ENCODE measurements at places on chromosomes 1 and 21.
A peak's percentile ranks its signal among the peaks of the same experiment; 100 is the strongest.

- DNase-seq: no peak
Measured at GRCh38 chr1:239125893-239126292, 260.5 kb upstream of the CHRM3 start.

DNA sequence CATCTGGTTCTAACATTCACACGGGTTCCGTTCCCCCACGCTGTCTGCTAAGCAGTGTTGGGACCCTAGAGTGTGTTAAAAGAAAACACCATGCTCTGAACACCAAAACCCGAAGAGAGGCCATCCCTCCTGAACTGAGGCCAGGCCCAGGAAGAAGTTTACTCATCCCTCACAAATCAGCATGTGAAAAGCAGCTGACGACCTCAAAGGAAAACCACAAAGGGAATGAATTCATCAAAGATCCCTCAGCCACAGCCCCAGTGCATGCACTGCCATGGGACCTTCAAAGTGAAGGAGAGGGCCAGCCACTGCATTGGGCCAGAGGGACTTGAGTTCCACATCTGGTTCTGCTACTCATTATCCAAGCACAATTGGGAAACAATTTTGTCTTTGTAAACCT lies 7.0 kb upstream of the PSEN2 start:
- DNase-seq: no peak

- no peak for DNase-seq
Measured at GRCh38 chr1:238953448-238954010, 432.8 kb upstream of the CHRM3 start.

DNA sequence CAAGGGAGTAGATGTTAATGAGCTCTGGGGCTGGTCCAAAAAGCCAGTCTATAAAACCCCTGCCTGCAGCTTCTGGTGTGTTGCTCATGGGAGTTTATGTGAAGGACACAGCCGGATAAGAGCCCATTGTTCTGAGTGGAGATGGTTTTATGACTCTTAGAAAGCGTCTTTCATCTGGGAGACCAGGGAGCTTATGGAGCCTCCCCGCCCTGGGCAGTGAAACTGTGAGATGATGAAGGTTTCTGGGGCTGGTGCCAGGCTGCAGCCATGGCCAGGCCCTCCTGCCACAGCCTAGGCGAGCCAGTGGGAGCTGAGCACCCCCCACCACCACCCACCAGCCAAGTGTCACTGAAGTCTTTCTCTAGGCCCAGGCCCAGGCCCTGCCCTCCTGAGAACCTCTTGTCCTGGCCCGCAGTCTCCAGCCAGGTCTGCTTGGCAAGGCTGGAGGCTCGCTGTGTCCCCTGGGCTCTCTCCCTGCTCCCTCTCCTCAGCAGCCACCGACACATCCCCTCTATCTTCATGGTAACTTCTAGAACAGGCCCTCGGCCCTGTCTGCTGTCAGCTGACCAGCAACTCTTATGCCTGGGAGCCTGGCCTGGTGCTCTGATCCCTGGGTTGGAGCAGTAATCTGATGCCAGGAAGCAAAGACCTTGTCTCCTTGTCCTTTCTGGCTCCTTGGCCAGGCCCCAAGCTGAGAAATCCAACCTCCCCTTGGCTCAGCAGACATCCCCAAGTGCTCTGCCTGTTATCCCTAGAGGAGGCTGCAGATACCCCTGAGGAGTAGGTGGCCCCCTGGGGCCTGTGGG lies 7.6 kb upstream of the ARHGEF10L start:
- no peak for DNase-seq

DNA sequence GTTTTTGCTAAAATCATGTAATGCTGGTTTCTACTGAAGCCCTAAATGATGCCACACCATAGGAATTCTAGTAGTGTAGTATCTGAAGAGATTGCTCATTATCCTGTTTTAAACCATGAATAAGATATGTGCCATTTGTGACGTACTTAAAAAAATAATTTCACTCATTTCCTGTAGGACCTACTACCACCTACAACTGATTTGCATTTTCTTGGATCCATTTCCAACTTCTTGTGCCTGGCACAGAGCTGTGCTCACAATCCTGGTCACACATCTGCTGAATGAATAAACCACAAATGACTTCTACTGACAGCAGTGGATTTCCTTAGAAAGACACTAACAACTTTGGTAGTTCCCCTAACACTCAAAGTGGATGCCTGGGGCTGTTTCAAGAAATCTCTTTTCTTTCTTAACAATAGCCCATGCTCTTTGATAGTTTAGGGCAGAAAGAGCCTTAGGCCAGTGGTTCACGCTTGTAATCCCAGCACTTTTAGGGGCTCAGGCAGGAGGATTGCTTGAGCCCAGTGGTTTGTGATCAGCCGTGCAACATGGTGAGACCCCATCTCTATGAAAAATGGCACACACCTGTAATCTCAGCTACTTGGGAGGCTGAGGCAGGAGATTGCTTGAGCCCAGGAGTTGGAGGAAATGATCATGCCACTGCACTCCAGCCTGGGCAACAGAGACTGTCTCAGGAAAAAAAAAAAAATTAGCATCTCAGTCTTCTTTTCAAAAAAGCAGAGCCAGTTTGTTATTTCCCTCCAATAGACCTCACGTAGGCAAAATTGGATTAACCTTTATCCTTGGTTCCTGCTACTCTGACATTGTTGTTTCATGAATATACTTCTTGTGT lies 13.0 kb upstream of the BATF3 start:
- peak; percentile 31 for DNase-seq

- DNase-seq: no peak
Measured at GRCh38 chr21:14998784-14999183, 66.0 kb downstream of the NRIP1 start.

GRCh38 chr1:154253671-154254070 lies 18.8 kb upstream of the HAX1 start:
- DNase-seq: no peak

- peak; percentile 4 for DNase-seq
Measured at GRCh38 chr1:85884372-85885035, 176.3 kb upstream of the ZNHIT6 start.

GRCh38 chr1:63124666-63125191 lies 197.6 kb upstream of the FOXD3 start:
- DNase-seq: peak; percentile 42

DNA sequence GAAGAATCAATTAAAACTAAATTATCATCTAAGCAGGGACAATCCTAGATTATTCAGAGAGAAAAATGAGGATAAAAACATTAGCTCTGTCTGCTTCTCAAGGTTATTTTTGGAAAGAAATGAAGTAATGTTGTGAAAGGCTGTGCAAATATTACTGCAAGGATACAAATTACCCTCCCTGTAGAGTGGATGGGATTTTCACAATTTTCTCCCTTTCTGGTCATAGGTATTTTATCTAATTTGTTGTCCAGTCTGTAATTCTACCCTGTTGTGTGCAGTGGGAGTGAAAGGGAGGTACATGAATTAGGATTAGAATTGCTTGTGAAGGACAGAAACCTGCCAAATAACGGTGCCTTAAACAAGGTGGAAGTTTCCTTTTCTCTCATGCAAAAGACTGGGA lies 54.7 kb downstream of the MAP3K7CL start:
- no peak for DNase-seq

DNA sequence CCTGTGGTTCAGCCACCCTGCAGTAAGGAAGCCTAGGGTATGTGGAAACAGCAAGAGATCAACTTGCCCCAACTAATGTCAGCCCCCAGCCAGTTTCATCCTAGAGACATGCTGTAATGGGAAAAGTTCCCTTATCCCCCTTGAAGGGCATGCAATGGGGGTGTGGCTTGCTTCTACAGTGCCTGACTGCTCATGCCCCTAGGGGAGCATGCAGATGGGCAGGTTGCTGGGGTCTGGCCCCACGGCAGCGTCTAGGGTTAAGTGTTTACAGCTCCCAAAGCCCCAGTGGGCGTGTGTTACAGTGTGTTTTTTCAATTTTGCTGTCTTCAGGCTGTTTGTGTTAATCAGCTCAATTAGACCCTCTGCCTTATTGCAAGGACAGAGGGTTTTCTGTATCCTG lies 1105.9 kb downstream of the AMY1C start:
- no peak for DNase-seq

- no peak for DNase-seq
Measured at GRCh38 chr1:112257043-112257835, 138.8 kb upstream of the CTTNBP2NL start.

- no peak for DNase-seq
Measured at GRCh38 chr21:30186242-30186641, 19.6 kb upstream of the CLDN17 start.

- no peak for DNase-seq
Measured at GRCh38 chr1:18535391-18536210, 54.9 kb downstream of the KLHDC7A start.

- DNase-seq: no peak
Measured at GRCh38 chr1:204706838-204707509, 21.4 kb upstream of the LRRN2 start.

DNA sequence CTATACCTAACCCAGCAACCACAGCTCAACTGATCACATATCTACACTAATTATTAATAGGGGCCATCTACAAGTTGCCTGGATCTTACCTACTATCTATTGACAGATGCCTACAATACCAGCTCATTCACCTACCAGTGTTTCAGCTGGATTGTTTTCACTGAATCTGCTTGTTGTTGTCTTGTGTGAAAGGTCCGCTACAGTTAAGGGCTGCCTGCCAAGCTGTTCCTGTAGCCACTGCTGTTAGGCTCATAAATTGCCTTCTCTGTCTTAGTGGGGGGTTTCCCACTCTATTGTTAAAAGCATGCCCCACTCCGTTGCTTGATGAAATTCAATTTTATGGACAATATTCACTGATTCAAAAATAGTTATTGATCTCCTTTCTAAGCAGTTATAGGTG lies 199.7 kb upstream of the TMPRSS15 start:
- no peak for DNase-seq

DNA sequence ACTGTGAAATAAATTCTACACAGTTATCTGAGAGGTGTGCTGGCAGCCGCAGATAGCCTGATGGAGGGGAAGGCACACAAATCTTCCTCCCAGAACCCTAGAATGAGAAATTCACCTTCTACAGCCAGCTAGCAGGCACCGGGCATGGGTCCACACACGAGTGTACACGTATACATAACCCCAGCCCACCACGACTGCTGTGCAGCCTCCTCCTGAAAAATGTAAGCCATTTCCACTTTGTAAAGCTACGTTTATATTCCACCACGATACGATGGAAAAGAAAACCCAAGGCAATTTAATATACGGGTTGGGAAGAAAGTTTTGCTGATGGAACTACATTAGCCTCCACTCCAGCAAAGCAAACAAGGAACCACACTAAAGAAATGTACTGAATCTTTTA lies 1.8 kb downstream of the BTG3 start:
- no peak for DNase-seq

GRCh38 chr1:160238408-160238807 lies 23.9 kb downstream of the DCAF8 start:
- DNase-seq: no peak

- no peak for DNase-seq
Measured at GRCh38 chr1:159786465-159786864, 5.7 kb downstream of the DUSP23 start.

DNA sequence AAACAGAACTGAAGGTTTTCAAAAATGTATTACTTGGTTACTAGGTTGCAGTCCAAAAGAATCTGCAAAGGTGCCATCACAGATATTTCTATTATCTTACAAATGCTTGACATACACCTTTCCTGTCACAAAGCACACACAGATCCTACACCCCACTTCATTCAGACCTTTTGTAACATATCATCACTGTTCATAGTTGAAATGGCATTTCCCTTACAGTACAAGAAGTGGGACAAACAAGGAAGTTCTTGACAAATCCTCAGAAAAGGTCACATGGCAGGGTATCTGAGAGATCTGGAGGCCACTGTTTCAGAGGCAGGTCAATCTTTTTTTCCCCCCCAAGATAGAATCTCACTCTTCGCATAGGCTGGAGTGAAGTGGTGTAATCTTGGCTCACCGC lies 21.3 kb downstream of the TOR1AIP2 start:
- no peak for DNase-seq

DNA sequence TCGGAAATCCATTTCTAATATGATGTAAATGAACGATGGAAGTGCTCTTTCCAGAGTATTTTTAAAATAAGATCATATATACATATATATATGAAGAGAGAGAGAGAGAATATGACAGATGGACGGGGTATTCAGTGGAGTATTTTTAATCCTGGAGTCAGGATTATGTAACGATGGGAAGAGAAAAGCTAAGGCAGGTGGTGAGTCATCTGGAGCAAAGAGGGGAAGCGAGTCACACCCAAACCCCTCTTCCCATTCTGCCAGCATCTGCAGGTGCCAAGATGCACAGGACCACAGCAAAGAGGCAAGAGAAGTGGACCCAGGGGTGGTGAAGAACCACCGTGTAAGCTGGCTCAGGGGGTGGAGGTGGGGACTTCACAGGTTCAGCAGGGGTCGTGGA lies 102.7 kb upstream of the GRIK3 start:
- no peak for DNase-seq

GRCh38 chr1:18883079-18883478 lies 19.3 kb downstream of the ALDH4A1 start:
- no peak for DNase-seq

DNA sequence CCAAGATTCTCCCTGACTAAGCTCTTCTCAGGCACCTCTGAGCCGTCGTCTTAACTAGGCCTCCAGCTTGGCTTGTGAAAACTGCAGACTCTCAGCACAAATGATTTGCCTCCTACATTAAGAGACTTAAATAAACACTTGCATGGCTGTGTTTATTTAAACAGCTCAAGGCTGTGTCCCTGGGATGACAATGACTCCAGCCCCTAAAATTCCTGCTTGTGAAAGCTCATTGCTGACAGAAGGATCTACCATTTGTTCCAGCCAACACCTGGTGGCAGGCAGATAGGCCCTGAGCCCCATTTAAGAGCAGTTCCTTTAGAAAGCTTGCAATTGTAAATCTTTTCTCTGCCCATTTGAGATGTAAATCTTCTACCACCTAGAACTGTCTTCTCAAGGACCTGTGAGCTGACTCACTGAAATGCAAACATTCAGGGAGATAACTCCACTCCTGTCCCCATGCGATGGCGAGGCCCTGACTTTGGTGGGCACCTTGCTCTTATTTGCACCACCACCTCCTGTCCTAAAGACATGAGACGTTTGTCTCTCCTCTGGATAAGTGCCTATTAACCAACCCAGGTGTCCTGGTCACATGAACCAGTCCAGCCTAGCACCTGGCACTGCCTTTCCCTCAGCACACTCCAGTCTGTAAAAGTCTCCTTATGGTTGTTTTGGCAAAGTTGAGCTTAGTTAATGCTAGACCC lies 15.1 kb upstream of the PCP4 start:
- no peak for DNase-seq

DNA sequence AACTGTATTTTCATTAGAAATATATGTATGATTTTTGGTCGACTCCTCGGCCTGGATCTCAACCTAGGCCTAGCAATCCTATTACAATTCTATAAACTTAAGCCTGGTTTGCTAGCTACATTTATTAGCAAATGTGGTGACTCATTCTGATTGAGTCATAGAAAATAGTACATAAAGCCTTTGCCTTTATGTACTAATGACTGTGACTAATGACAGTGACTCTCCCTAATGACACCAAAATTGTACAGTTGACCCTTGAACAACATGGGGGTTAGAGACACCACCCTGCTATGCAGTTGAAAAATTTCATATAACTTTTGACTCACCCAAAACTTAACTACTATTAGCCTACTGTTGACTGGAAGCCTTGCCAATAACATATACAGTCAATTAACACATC lies 78.9 kb downstream of the CLEC20A start:
- DNase-seq: no peak

All from GM20000 (cell line).